Naive thymus-derived CD8-positive, alpha-beta T cell (primary cell): ENCODE measurements at places on chromosomes 13 and 19.

DNA sequence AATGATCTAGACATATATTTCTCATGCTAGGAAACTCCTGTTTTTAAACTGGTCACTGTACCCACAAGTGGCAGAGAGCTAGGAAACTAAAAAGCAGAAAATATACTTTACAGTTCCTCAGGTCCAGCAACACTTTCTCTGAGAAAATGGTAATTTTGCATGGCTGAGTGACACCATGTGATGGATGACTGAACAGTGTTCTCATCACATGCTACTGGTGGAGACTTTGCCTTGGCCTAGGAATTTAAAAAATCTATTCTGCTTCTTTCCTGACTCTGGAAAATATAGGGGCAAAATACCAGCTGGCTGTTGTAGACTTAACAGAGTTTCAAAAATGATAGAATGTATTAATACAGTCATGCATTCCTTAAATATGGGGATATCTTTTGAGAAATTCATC lies 50.0 kb downstream of the LATS2 start:
- DNase-seq: no peak

GRCh38 chr13:43303033-43303729 lies 279.8 kb downstream of the DNAJC15 start:
- no peak for DNase-seq

- no peak for DNase-seq
Observed at GRCh38 chr13:109707742-109708617, 78.4 kb downstream of the IRS2 start.

- no peak for DNase-seq
Observed at GRCh38 chr13:43786472-43786765, 353 bp downstream of the ENOX1 start.
